ENCODE measurements at places on chromosomes 5 and 9. TPM values are rescaled to one million over a fixed set of nuclear protein-coding genes. Genes with fewer than 3 reads are reported as not detected.

The DMGDH gene
- total RNA-seq, result 0.37 TPM

The BTNL8 gene
- total RNA-seq, result 0.26 TPM

The FIBCD1 gene
- 6.2 TPM for total RNA-seq

The TTC23L gene
- total RNA-seq, result 1.3 TPM

The PCDHA9 gene
- 0.46 TPM for total RNA-seq

The GPRIN1 gene
- 10.8 TPM for total RNA-seq

The PRELID2 gene
- total RNA-seq, result 13.2 TPM

The DRD1 gene
- total RNA-seq, result not detected

The SLC46A2 gene
- not detected for total RNA-seq

The RNF183 gene
- total RNA-seq, result not detected

The INSL4 gene
- total RNA-seq, result not detected

The SOWAHA gene
- total RNA-seq, result 0.20 TPM

The USP20 gene
- total RNA-seq, result 20.9 TPM

The PIP5K1B gene
- 1.7 TPM for total RNA-seq

The ADAMTSL1 gene
- total RNA-seq, result 1.2 TPM

The ECPAS gene
- total RNA-seq, result 108 TPM
